ENCODE measurements at places on chromosomes 5 and 9. TPM values are rescaled to one million over a fixed set of nuclear protein-coding genes. Genes with fewer than 3 reads are reported as not detected.

GRCh38 chr9:104866191-104866590 lies 61.8 kb downstream of the ABCA1 start:
- no peak for DNase-seq

- DNase-seq = no peak
Measured at GRCh38 chr5:81205058-81205457, 28.1 kb upstream of the CKMT2 start.

GRCh38 chr5:32780508-32780919 lies 69.4 kb downstream of the NPR3 start:
- no peak for DNase-seq

- no peak for DNase-seq
Measured at GRCh38 chr5:79517601-79518000, 3.7 kb upstream of the HOMER1 start.

DNA sequence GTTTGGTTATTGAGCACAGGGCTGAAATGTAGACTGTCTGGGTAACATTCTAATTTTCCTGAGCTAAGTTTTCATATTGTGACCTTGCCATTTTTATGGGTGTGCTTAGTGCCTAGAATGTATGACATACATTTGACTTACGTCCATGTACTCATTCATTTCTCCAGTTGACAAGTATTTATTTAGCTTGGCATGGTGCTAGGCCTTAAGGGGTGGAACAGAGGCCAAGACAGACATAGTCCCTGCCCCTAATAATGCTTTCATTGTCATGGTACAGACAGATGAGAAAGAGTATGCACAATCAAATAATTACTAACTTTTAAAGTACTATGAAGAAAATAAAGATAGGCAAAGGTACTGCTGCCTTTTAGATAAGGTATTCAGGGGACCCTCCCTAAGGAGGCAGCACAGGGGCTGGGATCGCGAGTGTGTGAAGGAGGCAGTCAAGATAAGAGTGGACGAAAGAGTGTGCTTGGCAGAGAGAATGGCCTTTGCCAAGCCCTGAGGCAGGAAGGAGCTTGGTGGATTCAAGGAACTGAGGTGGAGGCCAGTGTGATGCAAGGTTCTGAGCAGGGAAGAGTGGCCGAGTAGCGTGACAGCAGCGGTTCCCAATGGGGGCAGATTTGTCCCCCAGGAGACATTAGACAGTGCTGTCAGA lies 128.0 kb downstream of the PIP5K1B start:
- DNase-seq = no peak

Gene CNTLN
- total RNA-seq = 11.3 TPM

GRCh38 chr9:14111696-14112095 lies 202.2 kb downstream of the NFIB start:
- DNase-seq = no peak

DNA sequence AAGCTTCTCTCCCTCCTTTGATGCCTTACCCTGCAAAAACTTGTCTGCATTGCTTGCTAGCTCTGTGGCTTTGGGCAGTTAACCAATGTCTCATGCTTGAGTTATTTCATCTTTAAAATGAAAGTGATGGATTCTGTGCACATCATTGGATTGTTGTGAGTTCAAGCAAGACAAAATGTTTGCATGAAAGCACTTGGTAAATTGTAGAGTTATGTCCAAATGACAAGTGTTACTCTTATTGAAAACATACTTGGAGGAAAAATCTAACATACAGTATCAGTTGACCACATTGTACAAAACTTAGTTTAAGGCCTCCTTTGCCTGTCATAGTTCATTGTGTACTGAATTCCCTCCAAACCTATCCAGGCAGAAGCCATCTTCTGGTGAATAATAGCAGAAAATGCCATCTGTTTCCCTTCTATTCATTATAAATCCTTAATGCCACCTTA lies 30.0 kb downstream of the TGFBR1 start:
- DNase-seq = no peak

GRCh38 chr5:136004436-136004835 lies 24.4 kb upstream of the TGFBI start:
- DNase-seq = no peak

DNA sequence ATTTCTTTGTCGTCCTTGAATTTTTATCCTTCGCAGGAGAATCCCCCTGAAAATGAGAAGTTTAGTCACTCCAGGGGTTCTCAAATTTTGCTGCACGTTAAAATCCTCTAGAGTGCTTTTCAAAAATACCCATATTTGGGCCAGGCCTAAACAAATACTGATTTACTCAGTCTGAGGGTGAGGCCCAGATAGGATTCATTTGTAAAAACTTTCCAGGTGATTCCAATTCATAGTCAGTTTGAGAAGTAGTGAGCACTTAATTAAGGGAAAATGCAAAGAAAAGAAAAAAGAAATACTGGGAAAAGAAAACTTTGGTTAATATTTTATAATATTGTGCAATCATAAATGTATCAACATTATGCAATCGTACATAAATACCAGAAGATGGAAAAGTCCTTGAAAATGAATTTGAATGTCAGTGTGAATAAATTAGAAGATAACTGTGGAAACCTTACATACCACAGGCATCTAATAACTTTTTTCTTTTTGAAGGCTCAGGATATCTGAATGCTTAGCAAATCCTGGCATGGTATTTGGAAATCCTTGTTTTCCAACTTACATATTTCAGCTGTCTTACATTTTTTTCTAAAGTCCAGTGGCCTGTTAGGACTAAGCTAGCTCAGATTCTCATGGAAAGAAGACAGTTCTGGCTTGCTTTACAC lies 116.5 kb upstream of the DAPK1 start:
- DNase-seq = no peak

DNA sequence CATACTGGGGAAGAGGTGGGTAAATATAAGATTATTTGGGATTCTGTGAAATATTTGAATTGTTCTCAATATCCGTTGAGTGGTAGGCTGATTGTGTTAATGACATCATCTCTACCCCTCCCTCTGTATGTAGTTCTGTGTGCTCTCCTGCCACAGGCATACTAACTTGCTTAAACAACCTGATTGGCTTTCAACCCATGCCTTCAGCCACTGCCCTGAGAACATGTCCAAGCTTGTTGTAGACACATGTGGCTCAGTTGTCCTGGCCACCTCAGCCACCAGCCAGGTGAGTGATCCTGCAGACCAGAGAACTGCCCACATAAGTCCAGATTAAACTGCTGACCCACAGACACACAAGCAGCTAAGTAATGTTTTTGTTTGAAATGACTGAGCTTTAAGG lies 31.1 kb downstream of the ANKS6 start:
- DNase-seq = no peak

Gene NME5
- total RNA-seq = 0.71 TPM

DNA sequence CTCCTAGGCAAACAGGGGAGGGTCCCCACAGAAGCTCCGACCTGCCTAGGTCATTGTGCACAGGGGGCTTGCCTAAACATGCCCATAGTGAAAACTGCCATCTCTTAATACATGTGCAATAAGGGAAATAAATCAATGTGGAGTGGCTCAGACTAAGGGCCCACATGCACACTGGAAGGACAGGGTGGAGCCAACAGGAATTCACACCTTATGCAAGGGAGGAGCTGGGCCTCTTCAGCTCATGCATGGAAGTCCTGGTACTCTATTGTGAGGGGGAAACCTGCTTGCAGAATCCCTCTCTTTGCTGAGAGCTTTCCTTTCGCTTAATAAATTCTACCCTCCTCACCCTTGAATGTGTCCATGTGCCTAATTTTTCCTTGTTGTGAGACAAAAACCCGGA lies 815.8 kb downstream of the EFNA5 start:
- DNase-seq = no peak

Gene IL13
- not detected for total RNA-seq

Gene IL5
- total RNA-seq = not detected

Gene DNAJC25
- total RNA-seq = 7.4 TPM

Gene ZDHHC11B
- 42.8 TPM for total RNA-seq

DNA sequence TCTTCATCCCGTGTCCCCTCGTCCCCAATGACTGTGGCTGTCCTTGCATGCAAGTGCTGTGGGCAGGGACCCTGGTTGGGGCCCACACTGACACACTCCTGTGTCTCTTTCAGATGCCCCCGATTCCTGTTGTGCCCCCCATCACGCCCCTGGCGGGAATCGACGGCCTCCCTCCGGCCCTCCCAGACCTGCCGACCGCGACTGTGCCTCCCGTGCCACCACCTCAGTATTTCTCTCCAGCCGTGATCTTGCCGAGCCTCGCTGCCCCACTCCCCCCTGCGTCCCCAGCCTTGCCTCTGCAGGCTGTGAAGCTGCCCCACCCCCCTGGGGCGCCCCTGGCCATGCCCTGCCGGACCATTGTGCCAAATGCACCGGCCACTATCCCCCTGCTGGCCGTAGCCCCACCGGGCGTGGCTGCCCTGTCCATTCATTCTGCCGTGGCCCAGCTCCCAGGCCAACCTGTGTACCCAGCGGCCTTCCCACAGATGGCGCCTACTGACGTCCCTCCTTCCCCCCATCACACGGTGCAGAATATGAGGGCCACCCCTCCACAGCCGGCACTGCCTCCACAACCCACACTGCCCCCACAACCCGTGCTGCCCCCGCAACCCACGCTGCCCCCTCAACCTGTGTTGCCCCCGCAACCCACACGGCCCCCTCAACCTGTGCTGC lies 75.0 kb downstream of the WNK2 start:
- peak; percentile 22 for DNase-seq

Gene MOB3B
- 1.8 TPM for total RNA-seq

Gene PCDHB9
- 12.2 TPM for total RNA-seq

GRCh38 chr9:84815554-84815953 lies 146.0 kb downstream of the NTRK2 start:
- DNase-seq = no peak

Gene SHOC1
- total RNA-seq = not detected

- no peak for DNase-seq
Measured at GRCh38 chr5:55306641-55307382, 682 bp downstream of the DHX29 start.

Gene GADD45G
- 124 TPM for total RNA-seq

- peak; percentile 82 for DNase-seq
Measured at GRCh38 chr9:133238272-133238850, 29.3 kb upstream of the OBP2B start.

GRCh38 chr9:21854119-21854518 lies 51.7 kb downstream of the MTAP start:
- no peak for DNase-seq

GRCh38 chr9:68825762-68826472 lies 120.9 kb downstream of the PIP5K1B start:
- DNase-seq = no peak

GRCh38 chr5:173287086-173287485 lies 41.1 kb downstream of the STC2 start:
- no peak for DNase-seq

- DNase-seq = peak; percentile 70
Measured at GRCh38 chr5:2739360-2740050, 12.0 kb downstream of the IRX2 start.

DNA sequence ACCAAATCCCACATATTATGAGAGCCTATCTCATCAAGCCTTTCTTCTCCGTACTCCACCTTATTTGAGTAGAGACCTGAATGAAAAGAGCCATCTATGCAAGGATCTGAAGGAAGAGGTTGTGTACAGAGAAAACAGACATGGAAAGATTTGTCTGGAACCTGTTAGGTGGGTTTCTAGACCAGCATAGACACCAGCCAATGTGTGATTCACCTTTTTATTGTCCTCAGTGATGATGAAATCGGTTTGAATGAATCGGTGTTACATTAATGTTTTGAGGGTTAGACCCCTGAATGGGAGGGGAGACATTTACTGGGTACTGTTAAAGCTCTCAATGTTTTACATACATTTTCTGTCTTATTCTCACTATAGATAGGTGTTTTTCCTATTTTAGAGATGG lies 223.6 kb downstream of the NMUR2 start:
- no peak for DNase-seq

DNA sequence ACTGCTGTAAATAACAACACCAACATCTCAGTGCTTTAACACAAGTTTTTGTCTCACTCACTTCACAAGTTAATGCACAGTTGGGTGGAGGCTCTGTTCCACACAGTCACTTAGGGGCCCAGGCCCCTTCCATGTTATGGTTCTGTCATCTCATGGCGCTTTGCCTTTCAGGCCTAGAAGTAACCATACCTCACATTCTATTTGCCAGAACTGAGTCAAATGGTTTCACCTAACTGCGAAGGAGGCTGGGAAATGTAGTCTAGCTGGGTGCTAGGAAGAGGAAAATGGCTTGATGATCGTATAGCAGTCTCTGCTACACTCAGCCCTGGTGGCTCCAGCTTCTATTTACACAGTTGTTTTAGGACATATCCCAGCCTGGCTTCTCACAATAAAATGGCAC lies 23.1 kb upstream of the MVB12B start:
- DNase-seq = no peak

Gene TMEM252
- total RNA-seq = not detected

- no peak for DNase-seq
Measured at GRCh38 chr9:134747951-134748489, 106.4 kb downstream of the COL5A1 start.

DNA sequence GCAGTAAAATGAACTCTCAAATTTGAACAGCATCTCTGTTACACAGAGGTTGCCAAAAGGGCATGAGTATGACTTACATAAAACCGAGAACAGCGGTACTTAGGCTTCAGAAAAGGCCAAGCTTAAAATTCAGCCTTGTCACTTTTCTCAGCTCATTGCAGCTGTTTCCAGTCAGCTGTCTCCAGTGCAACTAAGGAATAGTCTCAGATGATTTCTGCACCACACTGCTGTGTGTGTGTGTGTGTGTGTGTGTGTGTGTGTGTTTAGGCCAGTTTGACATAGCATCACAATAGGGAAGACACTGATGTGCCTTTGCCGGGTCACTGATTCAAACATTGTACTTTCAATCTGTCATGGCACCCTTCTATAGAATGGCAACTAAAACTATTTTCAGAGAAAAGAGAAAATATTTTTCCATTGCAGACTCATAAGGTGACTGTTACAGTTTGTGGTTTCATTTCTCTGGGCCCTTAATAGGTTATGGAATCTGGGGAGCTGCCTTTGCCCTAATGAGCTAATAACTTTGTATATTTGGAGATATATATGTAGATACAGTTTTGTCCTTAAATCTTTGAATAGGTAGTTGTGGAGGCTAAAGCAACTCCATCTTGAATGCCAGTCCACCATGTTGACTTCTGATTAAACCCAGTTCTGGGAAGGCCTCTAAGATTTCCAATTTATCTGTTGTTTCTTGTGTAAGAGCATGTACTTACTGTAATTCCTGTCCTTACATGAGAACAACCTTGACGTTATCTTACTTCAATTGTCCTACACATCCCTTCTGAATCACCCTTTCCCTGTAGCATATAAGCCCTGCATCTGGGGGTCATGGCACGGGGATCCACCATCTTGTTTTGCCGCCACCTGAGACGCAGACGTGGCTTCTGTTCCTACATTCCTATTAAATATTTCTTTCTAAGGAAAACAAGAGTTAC lies 4.5 kb downstream of the LSM11 start:
- DNase-seq = no peak

GRCh38 chr9:127637322-127637847 lies 25.3 kb downstream of the STXBP1 start:
- DNase-seq = no peak

DNA sequence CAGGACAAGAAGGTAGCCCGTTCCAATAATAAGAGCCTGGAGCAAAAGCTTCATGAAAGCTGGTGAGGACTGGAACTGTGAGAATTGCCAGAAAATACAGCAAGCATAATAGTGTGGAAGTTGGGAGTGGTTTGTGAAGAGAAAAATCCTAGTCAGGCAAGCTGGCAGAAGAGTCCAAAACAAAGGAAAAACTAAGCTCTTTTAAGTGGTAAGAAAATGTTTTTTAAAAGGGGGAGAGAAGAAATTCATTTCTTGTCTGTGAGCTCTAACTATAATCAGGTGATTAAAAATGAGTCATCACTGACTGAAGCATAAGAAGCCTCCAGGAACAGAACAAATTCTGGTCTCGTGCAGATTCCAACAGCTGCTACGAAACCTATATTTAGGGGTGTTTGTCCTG lies 102.6 kb downstream of the CAAP1 start:
- no peak for DNase-seq

Gene TMEM267
- total RNA-seq = 6.8 TPM

- no peak for DNase-seq
Measured at GRCh38 chr9:119185298-119185697, 183.9 kb downstream of the BRINP1 start.

Gene F12
- total RNA-seq = 5.4 TPM
